ENCODE measurements at places on chromosomes 1 and 21.

DNA sequence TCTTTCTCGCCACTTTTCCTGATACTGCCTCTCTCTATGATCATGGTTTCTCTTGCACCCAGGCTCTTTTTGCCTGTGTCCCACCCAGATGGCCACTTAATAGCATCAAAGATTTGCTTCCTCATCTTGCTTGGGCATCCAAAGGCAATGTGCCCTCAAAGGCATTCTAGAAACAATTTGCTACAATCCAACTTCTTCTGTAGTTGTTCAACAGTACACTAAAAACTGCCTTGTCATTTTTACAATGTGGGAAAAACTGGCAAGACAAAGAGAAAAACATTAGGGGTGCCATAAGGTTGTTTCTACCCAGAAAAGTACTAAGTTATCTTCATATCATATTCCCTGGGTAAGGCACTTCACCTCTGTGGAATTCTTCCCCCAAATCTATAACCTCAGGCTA lies 16.5 kb upstream of the KLF18 start:
- DNase-seq, result no peak

GRCh38 chr1:31135973-31136600 lies 70.6 kb upstream of the PUM1 start:
- DNase-seq, result no peak

GRCh38 chr1:34518146-34518699 lies 236.6 kb upstream of the GJB5 start:
- no peak for DNase-seq

DNA sequence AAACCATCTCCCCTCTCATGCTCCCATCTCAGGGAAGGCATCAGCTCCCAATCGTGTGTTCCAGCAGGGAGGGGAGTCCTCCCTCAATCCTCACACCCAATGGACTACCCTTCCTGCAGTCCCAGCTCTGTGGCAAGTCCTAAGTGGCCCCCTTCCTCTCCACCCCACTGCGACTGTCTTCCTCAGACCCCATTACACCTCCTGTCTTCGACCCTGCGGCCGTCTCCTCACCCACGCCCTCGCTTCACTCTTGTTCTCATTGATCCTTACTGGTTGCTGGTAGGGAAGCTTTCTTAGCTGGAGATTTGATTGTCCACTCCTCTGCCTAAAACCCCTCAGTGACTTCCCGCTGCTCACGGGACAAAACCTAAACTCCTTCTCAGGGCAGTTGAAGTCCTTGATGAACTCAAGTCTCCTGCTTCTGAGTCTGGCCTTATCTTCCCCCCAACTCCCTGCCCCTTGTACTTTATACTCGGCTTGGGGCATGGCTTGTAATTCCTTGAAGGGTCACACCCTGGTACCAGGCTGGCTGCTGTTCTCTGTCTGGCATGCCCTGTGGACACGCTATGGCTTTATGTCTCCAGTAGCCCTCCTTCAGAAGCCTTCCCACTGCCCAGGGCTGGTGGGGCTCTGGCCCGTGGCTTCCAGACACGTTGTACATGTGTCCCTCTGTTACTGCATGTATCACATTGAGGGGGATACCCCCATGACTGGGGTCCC lies 2.3 kb upstream of the EPS8L3 start:
- no peak for DNase-seq

- no peak for DNase-seq
Measured at GRCh38 chr1:11847667-11848372, at the start of gene NPPA. Gene NPPA (minus strand): TSS chr1:11847783. CDS start chr1:11847684, 99 bp downstream.

DNA sequence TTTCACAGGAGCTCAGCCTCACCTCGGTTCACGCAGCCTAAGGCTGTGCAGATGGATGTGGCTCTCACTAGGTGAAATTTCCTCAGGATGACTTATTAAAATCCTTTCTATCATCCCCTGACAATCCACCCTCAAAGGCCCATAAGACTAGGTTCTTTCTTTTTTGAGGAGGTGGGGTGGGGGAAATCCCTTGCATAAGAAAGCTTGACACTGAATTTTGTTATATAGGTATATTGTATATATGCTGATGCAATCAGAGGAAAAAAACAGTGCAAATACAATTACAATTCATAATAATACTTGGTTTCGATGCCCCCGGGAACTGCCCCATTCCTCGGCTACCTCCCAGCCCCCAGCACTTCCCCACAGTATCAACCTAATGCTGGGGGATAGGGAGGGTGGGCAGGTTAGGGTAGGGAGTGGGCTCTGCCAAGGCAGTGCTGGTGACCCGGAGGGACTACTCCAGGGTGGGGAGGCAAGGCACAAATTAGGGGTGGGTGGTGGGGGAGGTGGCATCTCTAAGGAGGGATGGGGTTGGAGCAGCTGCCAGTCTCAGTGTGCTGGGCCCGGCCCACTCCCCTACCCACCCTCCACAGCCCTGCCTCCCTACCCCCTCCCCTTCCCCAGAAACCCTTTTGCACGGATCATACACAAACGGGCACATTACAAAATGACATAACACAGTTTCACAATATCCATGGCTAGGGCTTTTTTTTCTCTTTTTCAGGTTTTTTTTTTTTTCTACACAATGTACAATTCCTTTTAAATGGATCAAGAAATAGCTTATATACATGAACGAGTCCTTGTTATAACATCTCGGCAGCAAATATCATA lies 30.9 kb downstream of the SLC27A3 start:
- DNase-seq, result no peak

DNA sequence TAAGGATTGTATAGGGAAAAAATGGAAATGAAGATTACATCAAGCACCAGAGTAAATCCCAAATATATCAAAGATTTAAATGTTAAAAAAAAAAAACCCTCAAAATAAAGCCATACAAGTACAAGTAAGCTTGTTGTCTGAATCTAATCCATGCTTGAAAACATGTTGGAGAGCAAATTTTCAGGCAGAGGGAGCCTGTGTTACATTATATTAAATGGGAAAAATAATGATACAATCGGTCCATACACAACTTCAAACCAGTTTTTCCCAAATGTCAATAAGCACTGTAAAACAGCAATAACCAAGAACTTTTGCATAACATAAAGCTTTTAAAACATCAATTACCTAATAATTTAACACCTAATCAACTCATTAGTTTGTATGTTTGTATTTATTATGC lies 949.4 kb upstream of the ADGRL4 start:
- no peak for DNase-seq

DNA sequence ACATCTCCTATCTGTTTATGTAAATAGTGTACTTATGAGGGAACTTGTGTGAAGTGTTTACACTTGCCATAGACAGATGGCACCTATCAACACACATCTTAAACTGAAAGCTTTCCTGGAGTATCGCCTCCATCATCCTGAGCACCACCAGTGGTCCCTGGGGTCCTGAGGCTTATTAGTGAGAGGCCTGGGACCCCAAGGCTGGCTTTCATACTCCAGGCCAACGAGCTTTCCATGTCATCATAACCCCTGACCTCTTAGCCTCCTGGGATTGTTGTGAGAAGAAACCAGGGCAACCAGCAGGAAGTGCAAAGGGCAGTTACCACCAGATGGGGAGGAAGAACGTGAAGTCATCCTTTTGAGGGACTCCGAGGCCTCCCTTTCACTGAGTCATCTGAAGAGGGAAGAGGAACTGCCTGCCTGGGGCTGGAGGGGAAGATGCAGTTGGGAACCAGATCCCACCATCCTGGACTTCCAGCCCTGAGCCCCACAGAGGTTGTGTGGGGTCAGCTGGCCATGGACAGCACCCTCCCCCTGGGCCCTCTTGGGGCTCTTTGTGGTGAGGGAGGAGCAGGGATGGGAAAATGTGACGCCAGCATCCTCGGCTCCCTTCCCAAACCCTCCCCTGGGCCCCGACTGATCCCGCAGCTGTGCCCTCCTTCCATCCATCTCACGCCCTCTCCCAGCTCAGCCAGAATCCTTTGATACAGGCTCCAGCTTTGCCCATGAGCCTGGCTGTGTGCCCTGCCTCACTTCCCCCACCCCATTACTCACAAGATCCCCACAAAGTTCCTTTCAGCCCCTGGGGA lies 5.8 kb downstream of the INKA2 start:
- no peak for DNase-seq

DNA sequence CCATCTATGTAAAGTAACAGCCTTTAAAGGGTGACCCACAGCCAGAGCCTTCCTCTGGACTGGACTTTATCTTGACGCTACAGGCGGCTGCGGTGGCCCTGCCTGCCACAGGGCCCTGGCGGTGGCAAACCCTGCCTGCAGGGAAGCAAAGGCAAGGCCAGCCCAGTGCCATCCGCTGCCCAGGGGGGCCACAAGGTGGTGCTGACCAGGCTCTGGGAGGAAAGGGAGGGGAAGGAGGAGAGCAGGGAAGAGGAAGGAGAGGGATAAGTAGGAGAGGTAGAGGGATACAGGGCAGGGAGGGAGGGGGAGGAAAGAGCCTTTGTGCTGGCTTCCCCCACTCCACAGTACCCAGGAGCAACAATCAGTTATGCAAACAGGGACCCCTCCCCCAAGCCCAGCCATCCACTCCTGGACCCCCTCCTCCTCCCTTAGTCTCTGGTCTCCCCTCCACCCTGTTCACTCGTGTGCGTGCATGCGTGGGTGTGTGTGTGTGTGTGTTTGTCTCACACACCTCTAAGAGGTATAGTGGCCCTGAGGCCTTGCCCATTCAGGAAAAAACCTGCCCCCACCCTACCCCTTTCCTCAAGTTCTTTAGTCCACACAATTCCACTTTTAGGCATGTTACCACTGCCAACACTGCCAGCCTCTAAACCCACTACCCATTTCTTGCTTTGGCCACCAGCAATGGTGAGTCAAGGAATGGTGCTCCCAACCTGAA lies 30.3 kb downstream of the SSBP3 start:
- DNase-seq, result no peak

GRCh38 chr1:11350265-11350664 lies 77.3 kb downstream of the UBIAD1 start:
- DNase-seq, result no peak

DNA sequence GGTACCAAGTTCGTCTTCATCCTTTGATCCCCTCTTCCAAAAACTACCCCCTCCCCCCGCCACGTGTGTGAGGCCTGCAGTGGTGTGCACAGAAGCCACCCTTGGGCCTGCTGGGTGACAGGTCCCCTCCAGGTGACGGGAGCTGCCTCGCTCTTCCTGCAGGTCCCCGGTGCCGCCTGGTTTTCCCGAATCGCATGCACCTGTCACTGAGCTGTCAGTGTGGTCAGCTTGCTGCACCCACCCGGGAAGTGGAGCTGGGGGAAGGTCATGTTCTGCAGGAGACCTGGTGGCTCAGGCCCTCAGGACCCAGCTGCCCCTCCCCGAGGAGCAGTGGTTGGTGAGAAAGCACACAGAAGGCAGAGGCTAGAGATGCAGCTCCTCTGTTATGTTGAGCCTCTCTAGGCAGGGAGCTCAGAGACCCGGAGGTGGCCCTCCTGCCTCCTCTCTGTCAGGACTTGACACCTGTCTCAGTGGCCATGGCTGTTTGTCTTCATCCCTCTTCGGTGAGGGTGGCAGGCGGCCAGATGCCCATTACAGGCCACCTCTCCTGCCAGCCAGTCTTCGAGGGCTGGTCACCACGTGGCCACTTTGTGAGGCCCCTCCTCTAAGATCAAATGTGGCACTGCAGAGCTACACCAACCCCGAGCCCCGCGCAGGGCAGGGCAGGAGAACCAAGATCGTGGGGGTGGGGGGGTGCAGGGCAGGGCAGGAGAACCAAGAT lies 60.9 kb downstream of the SKI start:
- DNase-seq, result no peak

GRCh38 chr1:25208092-25208491 lies 24.2 kb downstream of the SYF2 start:
- DNase-seq, result no peak

GRCh38 chr1:1250786-1251284 lies 4.3 kb upstream of the C1QTNF12 start:
- no peak for DNase-seq

GRCh38 chr1:67804710-67805109 lies 28.6 kb downstream of the GNG12 start:
- DNase-seq, result no peak

DNA sequence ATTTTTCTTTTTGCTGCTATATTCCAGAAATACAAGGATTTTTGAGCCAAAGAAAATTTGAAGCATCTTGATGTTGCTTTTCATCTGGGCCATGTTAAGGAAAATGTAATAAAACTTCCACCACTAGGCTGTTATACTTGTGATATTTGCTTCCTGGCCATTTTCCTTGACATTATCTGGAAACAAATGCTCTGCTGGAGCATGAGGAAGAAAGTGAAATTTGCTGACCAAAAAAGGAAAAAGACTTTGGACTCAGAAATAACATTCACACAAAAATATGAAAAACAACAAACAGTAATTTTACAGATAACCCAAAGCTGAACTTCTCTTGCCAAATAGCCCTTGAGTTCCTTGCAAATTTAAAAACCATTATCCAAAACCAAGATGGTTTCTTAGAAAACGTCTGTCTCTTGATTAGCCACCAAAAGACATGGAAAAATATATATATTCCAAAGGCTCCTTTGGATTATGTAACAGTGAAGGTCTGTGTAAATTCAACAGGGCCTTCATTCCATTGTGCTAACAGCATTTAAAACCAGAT lies 344.5 kb downstream of the LMX1A start:
- no peak for DNase-seq
